ENCODE measurements at places on chromosomes 16 and 17.

- DNase-seq: peak; percentile 50
These were observed 14.4 kb downstream of the SDR42E1 start for GRCh38 chr16:81996664-81997509.

DNA sequence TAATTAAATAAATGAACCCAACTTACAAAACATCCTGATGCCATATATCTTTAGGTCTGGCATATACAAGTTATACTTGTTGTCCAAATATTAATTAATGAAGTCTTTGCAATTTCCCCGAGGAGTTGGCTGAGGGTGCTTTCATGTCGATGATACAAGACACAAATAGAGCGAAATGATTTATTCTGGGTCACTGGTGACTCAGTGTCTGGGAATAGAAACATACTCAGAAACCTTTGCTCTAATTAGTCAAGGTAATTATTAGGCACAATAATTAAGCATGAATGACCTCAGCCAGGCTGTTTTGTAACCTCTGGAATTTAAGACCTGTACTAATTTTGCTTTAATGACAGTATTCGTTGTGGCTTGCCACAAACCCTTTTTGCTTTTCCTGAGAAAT is 37.0 kb upstream of the HAPSTR1 start:
- DNase-seq: peak; percentile 78

DNA sequence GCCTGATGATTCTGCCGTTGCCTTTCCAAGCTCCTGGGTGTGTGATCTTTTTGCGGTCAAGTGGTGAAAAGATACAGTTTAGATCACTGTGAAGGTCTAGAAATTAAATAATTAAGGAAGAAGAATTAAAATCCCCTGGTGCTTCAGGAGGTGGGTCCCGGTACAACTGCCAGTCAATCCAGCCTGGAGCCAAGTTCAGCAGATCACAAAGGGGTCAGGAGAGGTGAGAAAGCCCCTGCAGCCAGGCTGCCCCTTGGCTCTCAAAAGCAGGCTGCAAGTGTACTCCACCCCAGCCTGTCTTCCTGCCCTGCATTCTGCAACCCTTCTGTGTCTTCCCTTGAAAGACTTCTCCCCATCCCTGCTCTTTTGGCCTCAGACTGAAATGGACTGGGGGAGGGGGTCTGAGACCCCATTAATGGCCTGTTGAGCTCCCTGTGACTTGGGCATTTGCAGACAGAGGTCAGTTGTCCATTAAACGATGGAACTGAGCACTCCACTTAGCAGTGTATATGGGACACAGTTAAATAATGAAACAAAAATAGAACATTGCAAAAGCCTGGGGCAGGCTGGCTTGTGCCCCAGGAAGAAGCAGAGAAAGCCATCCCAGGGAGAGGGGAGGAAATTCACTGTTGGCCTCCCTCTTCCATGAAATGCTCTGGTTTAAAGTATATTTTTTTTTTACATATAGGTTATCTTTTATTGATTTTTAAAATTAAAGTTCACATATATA is 15.1 kb downstream of the CACNG5 start:
- no peak for DNase-seq

DNA sequence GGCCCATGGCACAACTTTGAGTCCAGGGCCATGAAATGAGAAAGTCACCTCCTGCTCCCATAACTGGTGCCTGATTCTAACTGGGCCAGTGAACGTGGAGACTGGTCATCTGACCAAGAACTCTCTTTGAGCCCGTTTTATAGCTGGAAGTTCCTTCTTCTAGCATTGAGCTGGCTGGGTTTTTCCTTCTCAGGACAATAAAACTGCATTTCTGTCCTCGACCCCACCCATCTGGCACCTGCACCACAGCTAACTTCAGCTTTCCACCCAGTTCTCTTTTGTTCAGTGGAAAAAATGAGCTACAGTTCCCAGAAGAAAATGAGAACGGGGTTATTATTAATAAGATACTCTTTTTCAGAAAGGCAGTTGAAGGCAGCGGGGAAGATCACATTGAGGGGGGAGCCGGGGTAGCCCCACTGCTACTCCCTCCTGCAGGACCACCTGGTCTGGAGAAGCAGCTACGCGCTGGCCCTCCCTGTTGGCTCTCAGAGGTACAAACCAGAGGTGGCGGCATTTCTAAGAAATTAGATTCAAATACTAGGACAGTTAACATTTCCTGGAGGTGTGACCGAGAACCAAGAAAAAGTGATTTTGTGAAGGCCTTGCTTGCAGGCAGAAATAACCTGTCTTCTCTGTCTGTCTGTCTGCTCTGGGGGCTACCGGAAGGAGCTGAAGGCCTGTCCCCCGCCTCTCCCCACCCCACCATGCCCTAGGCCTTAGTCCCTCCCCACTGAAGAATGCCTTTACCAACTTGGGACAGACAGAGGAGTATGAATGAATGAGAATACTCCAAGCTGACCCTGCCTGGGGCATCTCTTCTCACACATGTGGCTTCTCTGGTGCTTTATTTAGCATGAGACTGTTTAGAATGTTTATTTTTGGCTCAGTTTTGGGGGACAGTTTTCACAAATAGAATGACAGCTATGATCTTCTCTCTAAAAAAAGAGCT is 123.9 kb downstream of the XYLT1 start:
- DNase-seq: no peak

DNA sequence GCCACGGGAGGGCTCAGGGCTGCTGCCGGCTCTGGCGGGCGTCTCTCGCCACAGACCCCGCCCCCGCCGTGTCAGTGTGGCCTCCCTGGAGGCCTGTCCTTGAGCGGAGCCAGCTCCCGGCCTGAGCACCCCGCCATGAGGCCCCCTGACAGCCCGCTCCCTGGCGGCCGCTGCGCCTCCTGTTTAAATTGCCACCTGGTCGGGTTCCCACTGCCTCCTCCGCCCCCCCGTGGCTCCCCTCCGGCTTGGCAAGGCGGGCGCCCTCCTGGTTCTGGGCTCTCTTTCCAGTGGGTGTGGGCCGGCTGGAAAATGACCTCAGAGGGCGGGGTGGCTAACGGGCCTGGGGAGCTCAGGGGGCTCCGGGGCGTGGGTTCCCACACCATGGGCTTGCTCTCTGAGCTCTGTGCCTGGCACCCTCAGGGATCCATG is 42.1 kb upstream of the SSTR5 start:
- no peak for DNase-seq

GRCh38 chr17:75507733-75508719 is 7.3 kb downstream of the CASKIN2 start:
- no peak for DNase-seq
